ENCODE measurements at places on chromosomes 2 and 18.
A peak's percentile ranks its signal among the peaks of the same experiment; 100 is the strongest.

GRCh38 chr2:181984814-181985631 is 630 bp upstream of the PPP1R1C start:
- DNase-seq: no peak

GRCh38 chr2:72919414-72920317 is 2.3 kb downstream of the EMX1 start:
- DNase-seq: no peak

- DNase-seq: no peak
Measured at GRCh38 chr2:240932001-240932723, 26.0 kb downstream of the CROCC2 start.

DNA sequence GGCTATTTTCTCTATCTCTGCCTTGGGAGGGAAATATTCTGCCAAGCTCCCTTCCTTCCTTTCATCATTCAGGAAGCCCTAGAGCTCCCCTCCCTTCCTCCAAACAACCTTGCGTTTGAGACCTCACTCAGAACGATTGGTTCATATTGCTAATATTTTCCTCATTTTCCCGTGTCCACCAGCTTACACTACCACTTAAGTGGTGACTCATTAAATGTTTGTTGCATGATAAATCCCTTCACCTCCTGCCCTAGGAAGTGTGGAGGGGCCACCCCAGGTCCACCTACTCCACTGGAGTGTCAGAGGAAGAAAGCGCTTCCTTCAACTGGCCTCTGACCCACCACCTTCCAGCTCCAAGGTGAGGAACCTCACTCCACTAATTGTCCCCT is 2.3 kb upstream of the LPIN2 start:
- no peak for DNase-seq

- DNase-seq: no peak
Measured at GRCh38 chr2:226733189-226733858, 66.3 kb downstream of the IRS1 start.

- no peak for DNase-seq
Measured at GRCh38 chr2:35787302-35788031, 568.1 kb upstream of the CRIM1 start.

DNA sequence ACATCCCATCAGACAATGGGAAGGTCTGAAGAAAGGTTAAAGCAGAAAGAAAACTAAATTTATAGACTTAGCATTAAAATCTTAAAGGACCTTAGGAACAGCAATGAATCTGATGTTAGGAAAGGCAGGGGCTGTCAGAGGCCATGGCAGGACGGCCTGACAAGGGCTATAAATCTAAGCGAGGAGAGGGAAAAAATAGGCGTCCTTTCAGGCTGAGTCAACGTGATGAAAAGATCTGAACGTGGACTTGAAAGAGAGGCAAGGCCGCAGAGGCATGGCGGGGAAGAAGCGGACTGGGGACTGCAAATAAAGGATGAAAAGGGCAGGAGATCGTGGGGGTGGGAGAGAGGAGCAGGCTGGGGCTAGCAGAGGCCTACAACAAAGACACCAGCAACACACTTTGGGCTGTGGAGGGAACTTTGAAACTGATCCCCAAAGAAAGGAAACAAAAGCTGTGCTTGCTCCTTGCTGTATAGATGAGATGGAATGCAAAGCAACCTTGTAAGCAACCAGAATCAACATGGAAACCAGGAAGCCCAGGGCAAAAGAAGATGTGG is 145.6 kb downstream of the NRP2 start:
- no peak for DNase-seq

DNA sequence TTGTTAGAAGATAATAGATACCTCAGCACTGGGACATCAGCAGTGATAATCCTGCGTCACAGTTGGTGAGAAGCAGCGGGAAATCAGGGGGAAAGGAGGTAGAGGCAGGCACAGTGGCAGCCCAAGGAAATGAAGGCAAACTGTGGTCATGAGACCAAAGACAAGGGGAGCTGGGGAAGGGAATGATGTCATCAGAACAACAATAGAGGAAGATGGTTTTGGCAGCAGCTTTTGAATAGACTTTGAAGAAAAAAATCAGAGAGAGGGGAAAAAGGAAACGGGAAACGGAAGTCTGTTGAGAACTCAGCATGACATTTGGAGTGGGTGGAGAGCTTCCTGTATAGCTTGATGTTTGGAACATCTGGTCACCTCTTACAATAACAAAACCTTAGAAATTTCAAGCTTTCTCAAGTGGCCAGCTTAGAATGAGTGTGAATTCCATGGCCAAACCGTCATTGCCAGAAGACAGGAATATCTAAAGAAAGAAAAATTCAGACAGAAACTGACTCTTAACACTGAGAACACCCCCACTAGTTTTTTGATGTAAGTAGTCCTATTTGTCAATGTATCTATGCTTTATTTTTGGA is 18.4 kb upstream of the YES1 start:
- DNase-seq: peak; percentile 69

DNA sequence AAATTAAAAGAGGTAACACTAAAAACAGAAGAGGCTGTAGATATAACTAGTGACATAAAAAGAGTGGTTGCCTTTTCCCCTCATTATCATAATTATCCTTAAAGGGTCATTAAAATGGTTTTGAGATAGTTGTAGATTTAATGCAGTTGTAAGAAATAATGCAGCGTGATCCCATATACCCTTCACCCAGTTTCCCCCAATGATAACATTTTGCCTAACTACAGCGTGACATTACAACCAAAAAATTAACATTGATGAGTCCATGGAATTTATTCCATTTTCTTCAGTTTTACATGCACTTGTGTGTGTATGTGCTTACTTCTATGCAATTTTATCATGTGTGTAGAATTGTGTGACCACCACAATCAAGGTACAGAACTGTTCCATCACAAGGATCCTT is 13.2 kb upstream of the RMND5A start:
- DNase-seq: no peak

Measured in CD4-positive, alpha-beta T cell treated with Interferon alpha-2 for 1 hour (primary cell).